ENCODE measurements at places on chromosomes 2 and 18.

DNA sequence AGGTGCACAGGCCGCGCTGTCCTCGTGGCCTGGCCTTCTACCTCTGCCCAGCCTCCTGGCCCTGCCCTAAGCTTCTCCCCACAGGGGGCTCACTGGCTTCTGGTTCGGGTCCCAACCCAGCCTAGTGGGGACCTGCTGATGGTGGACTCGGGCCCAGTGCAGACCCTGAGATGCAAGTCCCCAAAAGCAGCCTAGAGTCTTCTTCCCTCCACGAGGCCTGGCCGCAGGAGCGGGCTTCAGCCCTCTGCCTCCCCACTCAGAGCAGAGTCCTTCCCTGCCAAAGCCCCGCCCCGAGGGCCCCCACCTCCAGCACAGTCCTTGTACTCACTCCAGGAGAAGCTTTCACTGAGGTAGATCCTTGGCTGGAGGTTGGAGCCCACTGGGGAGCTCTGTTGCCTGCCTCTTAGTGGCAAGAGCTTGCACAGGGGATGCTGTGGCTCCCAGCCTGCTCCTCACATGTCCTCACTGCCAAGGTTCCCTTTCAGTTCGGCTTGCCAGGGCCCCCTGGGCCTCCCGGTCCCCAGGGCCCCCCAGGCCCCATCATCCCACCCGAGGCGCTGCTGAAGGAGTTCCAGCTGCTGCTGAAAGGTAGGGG is 3.6 kb downstream of the ERFE start:
- no peak for DNase-seq

GRCh38 chr2:59754011-59754735 is 799.3 kb downstream of the BCL11A start:
- DNase-seq: no peak

GRCh38 chr2:46984040-46984439 is 68.4 kb upstream of the MCFD2 start:
- no peak for DNase-seq

GRCh38 chr2:217068677-217069250 is 208.9 kb upstream of the TNP1 start:
- DNase-seq: no peak

DNA sequence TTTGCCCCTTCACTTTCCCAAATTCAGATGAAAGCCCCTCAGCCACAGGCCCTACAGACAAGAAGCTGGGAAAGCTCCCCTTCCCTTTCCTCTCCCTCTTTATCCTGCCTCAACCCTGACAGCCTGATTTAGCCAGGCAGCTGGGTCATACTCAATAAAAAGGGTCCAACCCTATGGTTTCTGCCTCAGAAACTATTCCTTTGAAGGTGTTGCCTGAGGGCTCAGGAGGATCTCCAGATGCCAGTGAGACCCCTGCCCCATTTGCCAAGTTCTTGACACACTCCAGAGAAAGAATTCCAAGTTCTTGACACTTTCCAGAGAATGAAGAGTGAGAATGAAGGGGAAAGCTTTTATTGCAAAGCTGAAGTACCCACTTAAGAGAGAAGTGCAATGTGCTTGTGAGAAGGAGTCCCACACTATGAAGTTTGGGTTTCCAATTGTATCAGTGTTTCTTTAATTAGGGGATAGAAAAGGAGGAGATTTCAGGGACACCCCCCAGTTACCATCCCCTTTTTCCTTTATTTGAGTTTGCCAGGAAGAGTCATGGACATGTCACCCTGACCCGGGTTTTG is 576.2 kb downstream of the METTL4 start:
- DNase-seq: no peak

DNA sequence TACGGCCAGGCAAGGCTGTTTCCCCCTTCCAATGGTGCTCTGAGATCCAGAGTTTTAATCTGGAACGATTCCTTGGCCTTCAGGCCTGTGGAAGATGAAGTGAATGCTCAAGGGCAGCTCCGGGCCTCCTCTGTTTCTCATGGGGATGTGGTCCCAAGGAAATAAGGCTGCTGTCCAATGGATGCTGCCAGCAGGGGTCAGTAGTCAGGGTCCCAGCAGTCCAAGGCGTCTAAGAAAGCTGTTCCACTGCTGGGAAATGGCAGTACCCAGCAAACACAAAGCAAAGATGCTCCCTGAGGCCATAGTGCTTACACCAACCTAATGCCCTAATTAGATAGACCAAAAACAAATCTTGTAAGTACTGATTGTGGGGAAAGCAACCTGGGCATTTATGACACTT is 12.5 kb downstream of the NMS start:
- no peak for DNase-seq

DNA sequence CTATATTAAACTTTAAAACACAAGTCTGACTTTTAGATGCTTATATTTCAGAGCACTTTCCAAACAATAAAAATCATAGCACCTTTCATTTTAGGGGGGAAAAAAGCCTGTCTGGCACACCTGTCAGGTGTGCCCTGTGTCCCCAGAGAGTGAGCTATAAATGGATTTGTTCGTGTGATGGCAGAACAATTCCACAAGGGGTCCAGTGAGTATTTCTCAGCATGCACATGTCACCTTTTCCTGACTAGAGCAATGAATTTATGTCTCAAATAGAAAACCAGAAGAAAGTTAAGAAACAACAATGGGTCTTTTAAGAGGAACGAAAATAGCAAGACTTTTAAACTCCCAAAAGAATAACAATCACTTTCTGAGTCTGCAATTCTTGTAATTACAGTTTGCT is 55.9 kb downstream of the ACVR1C start:
- no peak for DNase-seq

GRCh38 chr2:238523158-238524110 is 96.7 kb downstream of the ASB1 start:
- no peak for DNase-seq

- DNase-seq: no peak
These were observed 923.2 kb downstream of the CPS1 start for GRCh38 chr2:211479536-211480150.

DNA sequence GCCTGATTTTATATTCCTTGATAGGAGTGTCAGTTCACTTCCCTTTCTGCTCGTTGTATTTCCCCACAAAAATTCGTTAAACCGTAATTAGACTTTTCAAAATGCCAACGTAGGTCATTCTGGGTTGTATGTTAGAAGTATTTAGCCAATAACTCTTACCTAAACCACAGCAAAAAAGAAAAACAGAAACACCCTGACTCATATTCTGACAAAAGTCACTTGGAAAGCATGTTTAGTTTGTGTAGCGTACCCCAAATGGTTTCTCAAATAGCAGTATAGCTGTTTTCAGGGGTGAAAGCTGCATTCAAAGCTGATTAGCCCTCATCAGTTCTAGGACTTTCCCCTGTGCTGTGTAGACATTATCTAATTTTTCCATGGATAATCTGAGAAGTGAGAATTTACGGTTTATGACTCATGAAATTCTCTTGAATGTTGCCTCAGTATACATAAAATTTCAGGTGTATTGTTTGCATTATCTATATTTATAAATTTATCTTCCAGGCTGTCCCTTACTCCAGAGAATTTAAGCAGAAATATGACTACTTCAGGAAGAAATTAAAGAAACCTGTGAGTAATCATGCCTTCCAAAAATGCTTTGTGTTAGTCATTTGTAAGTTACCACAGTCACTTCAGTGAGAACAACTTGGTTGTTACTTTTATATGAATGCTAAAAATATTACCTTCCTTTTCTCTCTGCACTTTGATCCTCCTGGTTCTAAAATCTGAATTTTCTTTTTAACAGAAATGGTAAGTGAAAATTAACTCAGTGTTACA is 264.9 kb downstream of the ALPK2 start:
- no peak for DNase-seq

DNA sequence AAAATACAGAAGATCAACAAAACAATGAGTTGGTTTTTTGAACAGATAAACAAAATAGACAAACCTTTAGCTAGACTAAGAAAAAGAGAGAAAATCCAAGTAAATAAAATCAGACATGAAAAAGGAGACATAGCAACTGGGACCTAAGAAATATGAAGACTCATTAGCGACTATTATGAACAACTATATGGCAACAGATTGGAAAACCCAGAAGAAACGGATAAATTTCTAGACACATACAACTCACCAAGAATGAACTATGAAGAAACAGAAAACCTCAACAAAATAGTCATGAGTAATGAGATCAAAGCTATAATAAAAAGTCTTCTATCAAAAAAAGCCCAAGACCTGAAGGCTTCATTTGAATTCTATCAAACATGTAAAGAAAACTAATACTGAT is 59.3 kb downstream of the EPB41L3 start:
- no peak for DNase-seq

DNA sequence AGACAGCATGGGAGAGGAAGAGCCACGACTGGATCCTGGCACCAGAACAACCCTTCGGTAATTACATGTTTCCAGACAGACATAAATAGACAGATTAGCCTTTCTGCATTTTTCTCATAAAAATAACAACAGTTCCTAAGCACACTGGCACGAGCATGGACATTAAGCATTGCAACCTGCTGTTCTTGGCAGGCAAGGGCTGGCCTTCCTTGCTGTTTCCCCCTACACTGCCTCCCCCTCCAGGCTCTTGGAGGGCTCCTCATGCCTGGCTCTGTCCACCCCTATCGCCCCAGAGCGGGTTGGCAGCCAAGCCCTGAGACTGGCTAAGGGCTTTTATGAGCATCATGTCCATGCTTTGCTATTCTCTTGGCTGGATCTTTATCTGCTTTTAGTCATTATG is 89.6 kb downstream of the TTC32 start:
- DNase-seq: no peak

DNA sequence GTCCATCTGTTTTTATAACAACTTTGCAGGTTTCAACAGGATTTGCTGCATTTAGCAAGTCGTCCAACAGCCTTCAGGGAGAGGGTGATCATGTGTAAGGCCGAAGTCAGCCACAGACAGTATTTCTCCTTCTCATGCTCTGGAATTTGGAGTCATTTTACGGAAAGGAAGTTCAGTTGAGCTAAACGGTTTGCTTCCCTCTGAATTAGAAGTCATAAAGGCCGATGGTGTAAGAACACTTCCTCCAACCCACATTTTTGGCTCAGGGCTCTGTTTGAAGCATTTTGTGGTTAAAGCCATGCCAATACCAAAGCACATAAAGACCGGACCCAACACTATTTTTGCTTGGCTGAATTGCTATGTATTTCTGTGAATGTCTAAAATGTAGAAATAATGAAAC is 129.5 kb downstream of the TMEM182 start:
- DNase-seq: no peak

GRCh38 chr18:39793609-39794008 is 2161.4 kb upstream of the PIK3C3 start:
- DNase-seq: no peak

- no peak for DNase-seq
These were observed 9.3 kb upstream of the THADA start for GRCh38 chr2:43605079-43605655.

Data from T-helper 17 cell (primary cell).